ENCODE measurements at places on chromosomes 1 and 21.

GRCh38 chr1:247112479-247112781, 8.3 kb upstream of the ZNF669 start:
- DNase-seq, result no peak

DNA sequence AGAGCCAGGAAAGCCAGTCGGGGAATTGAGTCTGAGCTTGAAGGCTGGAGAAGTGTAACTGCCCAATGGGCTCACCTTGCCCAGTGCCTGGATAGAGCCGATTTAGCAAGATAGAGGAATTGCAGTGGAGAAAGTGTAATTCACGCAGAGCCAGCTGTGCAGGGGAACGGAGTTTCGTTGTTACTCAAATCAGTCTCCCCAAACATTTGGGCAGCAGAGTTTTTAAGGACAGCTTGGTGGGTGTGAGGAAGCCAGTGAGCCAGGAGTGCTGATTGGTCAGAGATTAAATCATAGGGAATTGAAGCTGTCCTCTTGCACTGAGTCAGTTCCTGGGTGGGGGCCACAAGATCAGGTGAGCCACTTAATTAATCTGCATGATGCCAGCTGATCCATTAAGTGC, 28.4 kb upstream of the NLRP3 start:
- no peak for DNase-seq

DNA sequence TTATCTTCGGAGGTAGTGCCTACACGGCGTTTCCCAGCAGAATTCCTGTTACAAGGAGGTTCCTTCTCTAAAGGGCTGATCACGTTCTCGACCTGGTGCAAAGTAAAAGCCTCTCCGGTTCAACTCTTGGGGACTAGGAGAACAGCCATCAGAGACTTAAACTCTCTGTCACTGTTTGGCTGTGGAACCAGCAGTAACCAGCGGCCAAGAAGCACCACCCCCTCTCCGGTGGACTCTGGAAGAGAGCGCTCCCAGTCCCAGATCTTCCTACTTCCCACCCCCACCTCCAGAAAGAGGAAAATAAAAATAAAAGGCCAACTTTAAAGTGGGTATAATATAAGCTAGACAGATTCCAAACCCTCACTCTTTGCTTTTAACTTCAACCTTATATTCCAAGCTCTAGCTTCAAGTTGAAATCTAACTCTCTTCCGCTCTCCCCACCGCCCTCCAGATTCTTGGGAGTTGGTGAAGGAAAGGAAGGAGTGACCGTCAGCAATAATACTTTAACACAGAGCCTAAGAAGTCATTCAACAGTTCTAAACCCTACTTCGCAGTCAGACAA, 2.9 kb downstream of the BRINP3 start:
- DNase-seq, result no peak

DNA sequence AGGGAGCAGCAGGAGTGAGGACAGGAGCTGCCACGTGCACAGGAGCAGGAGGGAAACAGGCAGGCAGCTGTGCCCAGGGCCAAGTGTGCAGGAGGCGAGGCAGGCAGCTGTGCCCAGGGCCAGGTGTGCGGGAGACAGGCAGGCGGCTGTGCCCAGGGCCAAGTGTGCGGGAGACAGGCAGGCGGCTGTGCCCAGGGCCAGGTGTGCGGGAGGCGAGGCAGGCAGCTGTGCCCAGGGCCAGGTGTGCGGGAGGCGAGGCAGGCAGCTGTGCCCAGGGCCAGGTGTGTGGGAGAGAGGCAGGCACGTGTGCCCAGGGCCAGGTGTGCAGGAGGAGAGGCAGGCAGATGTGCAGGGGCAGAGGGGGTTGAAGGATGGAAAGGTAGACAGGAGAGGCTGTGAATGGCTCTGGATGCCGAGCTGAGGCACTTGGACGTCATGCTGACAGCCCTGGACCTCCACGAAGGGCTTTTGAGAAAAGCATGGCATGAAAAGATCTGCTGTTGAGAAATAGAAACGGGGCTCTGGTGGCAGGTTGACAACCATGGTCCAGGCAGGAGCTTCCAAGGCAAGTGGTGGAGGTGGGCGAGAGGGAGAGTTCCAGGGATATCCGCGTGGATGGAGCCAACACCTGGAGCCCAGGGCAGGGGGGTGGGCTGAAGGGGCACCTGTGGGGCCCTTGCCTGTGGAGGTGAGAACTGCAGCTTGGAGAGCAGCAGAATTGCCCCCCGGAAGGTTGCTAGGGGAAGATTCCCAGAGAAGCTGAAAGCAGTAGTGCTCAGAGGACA, 19.1 kb upstream of the NPHP4 start:
- DNase-seq, result peak; percentile 6

Data from NCI-H69 (cell line).